ENCODE measurements at places on chromosomes 2 and 18. TPM values are rescaled to one million over a fixed set of nuclear protein-coding genes. Genes with fewer than 3 reads are reported as not detected.

The CD302 gene
- total RNA-seq = 21.9 TPM

The NPAS2 gene
- total RNA-seq = 38.0 TPM

- no peak for DNase-seq
These were observed 1.0 kb upstream of the EFHD1 start for GRCh38 chr2:232632229-232632903.

DNA sequence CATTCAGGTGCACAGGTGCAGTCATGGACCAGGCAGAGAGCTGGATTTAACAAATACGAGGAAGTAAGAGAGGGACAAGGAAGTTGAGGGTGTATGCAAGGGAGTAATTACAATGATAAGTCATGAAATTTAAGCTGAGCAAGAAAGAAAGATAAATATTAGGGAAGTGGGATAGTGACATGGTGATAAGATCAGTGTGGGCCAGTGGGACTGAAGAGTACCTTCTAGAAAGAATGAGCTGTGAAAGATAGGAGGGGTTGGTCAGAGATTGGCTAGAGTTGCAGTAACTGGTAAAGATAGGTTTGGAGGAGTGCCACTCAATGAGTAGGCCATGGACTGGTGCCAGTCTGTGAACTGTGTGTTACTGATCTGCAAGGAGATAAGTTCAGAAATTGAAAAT, 200.8 kb upstream of the SIX3 start:
- no peak for DNase-seq

GRCh38 chr2:78845664-78846185, 179.8 kb upstream of the REG3G start:
- no peak for DNase-seq
